ENCODE measurements at places on chromosomes 6 and 20.

DNA sequence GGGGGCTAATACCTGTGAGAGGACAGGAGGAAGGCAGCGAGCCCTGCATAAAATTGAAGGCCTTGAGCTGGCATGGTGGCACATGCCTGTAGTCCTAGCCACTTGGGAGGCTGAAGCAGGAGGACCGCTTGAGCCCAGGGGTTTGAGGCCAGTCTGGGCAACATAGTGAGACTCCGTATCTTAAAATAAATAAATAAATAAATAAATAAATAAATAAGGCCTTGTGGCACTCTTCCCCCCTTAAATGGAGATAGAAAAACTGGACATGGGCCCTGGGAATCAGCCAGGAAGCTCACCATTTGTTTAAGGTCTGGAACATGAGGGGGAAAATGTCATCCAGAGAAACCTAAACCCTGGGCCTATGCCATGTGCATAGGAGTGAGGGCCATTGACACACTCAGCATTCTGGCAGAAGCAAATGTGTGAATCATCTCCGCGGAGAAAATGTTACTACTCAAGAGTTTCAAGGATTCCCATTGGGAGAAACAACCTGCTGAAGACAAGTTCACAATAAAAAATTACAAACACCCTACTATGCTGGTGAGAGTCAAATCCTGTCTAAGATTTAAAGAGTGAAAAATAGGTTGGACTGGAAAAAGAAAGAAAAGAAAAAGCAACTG is 51.9 kb upstream of the UBR2 start:
- DNase-seq = no peak

DNA sequence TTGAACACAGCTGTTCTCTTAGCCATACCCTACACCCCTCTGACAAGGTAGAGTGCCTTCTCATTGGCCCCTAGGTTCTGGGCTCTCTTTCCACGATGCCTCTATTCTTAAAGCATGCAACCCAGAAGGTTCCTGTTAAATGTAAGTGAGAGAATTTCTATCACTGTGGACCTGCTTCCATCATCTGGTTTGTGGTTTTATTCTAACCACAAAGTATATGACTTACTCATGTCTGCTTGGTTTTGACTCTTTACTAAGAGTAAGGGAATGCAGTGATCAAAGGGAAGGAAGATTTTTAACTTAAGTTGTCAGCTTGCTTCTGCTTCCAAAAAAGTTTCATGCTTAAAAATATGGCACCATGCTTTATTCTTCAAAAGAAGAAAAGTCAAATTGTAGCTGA is 80.2 kb downstream of the ANKEF1 start:
- no peak for DNase-seq

DNA sequence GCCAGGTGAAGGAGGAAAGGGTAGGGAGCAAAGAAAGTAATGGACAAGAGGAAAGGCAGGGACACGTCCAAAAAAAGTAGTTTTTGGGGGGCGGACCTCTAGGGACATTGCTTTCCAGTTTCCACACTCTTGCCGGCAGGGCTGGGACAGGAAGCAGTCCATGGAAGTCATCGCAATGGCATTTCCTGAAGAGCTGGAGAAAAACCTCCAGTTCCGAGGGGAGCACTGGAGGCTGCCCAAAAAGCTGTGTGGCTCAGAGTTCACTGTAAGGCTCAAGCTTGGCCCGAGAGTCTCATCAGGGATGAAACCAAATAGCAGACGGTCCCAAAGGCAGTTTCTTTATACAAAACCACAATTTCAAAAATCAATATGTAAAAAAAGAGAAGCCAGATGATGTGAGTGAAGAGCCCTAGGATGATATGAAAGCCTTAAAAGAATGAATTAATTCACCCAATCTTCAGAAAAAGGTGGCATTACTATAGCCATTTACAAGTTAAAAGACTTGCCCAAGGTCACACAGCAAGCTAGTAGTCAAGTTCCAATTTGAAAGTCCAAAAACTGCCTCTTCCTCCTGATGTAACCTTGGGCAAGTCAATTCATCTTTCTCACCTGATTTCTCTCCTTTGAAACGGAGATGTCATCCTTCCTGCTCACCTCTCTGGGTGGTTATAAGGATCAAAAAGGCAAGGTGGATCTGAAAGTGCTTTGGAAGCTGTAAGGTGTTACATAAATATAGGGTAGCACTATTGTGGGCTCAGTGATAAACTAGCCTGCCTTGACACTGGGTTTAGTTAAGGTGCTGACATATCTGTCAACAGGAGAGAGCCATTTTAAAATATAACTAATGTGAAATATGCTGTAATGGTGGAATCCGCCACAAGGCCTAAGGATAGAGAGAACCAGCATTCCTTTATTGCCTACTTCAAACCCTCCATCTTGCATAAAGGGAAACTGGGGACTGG is 9.1 kb downstream of the BCL2L1 start:
- DNase-seq = no peak

GRCh38 chr6:29790626-29791025 is 37.0 kb upstream of the HLA-G start:
- DNase-seq = no peak

DNA sequence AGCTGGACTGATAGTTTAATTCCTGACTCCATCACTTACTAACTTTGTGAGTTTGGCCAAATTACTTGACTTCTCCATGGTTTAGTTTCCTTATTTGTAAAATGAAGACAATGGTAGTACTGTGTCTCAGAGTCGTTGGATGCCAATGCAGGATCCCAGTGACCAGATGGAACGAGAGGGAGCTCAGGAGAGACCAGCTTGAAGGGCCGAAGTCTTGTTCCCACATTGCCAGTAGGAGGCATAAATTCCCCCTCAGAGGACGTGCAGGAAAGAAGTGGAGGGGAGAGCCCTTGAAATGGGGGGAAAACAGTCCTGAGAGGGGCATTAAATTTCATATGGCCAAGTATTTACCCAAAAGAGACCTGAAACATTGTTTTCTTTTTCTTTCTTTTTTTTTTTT is 2.1 kb upstream of the MUC22 start:
- peak; percentile 21 for DNase-seq

DNA sequence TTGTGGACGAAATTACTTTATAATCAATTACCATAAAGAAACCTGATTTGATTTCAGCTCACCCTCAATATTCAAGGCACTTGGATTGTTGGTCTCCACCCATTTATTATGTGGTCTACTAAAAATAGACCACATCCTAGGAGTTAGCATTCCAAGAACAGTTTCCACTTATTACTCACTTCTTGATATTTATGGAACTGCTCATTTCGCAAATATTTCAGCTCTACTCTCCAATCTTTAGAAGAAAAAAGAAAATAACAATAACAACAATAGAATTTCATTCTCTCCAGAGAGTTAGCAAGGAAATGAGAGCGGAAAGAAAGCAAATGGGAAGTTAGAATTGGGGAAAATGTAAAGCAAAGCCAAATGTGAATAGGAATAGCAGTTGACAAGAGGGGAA is 26.2 kb upstream of the HDAC2 start:
- DNase-seq = no peak

GRCh38 chr6:139611327-139612134 is 237.1 kb upstream of the CITED2 start:
- peak; percentile 42 for DNase-seq

DNA sequence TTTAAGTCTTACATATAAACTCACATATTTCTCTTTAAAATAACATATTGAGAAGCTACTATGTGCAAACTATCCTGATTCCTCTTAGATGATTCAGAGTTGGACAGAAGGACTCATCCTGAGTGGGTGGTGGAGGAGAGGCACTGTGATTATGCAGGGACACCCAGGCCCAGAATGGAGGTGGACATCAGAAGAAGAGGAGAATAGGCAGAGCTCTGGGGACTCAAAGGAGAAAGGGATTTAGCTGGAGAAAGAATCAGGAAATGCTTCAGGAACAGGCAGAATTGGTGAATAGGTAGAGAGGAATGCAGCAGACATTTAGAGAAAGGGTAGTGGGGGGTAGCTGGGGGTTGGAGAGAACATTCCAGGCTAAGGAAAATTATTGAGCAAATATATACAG is 17.4 kb downstream of the RCAN2 start:
- DNase-seq = no peak

- no peak for DNase-seq
These were observed 145.6 kb upstream of the ESR1 start for GRCh38 chr6:151661928-151662327.

DNA sequence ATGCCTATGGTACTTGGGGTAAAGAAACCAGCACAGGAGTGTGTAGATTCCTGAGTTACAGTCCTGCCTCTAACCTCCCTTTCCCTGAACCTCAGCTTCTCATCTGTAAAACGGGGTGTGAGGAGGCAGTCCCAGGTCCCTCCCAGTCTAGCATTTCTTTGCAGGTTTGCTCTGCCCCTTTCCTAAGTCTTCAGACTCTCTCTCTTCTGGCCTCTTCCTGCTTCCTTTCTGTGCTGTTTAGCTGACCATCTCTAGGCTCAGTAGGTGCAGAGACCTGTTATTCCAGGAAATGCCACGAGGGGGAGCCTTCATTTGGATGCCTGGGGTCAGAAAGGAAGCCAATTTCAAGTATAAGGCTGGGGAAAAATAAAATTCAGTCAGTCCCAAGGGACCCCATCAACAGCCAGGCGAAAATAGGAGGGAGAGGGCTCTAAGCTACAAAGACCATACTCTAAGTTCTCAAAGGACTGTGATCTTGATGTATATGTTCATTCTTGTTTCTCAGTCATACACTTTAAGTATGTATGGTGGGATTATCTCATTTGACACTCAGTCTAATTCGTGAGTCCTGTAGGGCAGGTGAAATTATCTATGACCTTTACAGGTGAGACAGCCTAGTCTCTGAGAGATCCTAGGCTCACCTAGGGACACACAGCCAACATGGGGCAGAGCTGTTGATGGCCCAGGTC is 89.1 kb downstream of the NCR2 start:
- DNase-seq = no peak

GRCh38 chr6:90314514-90314913 is 17.9 kb upstream of the BACH2 start:
- no peak for DNase-seq

DNA sequence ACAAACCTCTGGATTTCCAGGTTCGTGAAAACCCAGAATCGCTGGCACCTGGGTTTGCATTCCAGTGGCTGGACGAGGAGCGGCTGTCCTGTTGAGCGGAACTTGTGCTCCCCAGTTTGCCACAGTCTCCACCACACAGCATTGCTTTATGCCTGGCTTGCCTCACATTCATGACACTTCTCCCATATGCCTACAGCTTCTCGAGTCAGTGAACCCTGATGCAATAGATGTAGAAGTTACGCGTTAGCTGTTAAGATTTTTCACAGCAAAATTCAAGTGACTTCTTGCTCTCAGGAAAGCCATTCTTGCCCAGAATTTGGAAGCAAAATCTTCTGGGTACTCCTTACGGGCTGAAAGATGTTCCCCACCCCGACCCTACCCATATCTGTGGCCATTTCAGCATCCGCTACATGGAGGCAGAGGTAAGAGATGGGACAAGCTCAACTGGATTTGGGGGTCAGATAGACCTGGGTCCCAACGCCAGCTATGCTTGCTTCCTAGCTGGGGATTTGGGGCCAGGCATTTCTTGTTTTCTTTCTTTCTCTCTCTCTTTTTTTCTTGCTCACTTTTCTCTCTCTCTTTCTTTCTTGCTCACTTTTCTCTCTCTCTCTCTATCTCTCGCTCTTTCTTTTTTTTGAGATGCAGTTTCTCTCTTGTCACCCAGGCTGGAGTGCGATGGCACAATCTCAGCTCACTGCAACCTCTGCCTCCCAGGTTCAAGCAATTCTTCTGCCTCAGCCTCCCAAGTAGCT is 12.4 kb upstream of the GDAP1L1 start:
- DNase-seq = no peak

- no peak for DNase-seq
These were observed 7.7 kb upstream of the CAP2 start for GRCh38 chr6:17385660-17386059.

- no peak for DNase-seq
These were observed 79.8 kb upstream of the TRAF3IP2 start for GRCh38 chr6:111685526-111685925.

DNA sequence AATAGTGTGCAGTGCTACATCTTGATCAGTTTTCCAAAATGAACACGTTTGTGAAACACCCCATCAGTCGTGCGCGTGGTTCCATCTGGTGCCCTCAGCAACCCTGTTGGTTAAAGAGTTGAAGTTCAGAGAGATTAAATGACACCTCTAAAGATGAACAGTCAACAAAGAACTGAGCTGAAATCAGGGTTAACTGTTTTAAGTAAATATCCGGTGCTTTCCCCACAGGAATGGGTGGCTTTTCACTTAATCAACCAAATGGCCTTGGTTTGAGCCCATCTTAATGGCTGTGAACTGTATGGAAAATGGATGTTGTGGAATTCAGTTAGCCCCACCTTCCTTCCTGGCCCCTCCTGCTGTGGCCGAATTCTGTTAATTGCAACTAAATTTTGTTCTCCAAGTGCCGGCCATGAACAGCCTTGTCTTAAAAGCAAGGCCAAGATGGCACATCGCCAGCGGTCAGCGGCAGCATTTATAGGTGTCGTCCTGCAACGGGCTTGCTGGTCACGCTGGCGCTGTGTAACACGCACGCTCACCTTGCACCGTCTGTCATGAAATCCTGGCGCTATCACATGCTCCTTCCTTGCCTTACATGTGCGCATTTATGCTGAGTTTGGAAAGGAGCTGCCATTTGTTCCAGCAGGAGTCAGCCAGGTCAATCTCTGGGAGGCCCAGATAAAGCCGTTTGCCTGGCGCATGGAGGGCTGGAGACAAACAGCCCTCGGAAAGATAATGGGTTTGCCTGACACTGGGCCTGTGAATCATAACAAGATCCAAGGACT is 164.5 kb downstream of the ERMARD start:
- DNase-seq = no peak

GRCh38 chr20:19583532-19584175 is 174.4 kb upstream of the RIN2 start:
- DNase-seq = peak; percentile 38

DNA sequence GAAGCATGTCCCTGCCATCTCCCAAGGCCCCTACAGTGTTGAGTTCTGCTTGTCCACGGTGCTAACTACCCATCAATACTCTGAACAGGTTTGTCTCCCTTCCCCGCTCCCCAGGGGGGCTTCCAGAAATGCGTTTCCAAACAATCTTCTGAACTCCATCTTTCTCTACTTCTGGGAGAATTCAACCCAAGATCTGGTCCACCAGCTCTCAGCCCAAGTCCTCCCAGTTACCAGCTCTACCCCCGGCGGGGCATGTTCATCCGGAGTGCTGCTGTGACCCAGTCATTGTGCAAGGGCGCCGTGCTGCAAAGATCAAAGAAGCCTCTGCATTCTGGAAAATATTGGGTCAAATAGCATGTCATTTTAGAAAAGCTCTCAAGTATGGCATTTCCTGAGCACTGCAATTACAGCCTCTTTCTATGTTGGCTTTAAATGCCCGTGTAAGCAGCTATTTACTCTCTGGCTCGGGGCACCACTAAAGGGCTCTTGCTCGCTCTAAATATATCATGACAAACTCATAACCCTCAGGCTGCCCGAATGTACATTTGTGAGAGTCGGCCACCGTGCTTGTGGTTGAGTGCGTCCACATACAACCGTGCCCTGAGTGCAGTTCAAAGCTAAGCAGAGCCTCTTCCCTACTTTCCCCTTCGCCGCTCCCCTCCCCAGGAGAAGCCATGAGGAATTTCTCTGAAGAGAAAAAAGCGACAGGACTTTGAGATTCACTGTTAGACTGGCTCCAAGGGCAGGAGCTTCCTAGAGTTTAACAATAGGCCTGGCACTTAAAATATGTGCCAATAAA is 71.6 kb downstream of the BANF2 start:
- no peak for DNase-seq

GRCh38 chr20:16692442-16692841 is 37.4 kb upstream of the SNRPB2 start:
- no peak for DNase-seq
